ENCODE measurements at places on chromosomes 16 and 17.

GRCh38 chr16:30525844-30526136 lies 576 bp downstream of the ZNF768 start:
- no peak for DNase-seq

GRCh38 chr16:49542391-49542891 lies 168.8 kb downstream of the C16orf78 start:
- no peak for DNase-seq

DNA sequence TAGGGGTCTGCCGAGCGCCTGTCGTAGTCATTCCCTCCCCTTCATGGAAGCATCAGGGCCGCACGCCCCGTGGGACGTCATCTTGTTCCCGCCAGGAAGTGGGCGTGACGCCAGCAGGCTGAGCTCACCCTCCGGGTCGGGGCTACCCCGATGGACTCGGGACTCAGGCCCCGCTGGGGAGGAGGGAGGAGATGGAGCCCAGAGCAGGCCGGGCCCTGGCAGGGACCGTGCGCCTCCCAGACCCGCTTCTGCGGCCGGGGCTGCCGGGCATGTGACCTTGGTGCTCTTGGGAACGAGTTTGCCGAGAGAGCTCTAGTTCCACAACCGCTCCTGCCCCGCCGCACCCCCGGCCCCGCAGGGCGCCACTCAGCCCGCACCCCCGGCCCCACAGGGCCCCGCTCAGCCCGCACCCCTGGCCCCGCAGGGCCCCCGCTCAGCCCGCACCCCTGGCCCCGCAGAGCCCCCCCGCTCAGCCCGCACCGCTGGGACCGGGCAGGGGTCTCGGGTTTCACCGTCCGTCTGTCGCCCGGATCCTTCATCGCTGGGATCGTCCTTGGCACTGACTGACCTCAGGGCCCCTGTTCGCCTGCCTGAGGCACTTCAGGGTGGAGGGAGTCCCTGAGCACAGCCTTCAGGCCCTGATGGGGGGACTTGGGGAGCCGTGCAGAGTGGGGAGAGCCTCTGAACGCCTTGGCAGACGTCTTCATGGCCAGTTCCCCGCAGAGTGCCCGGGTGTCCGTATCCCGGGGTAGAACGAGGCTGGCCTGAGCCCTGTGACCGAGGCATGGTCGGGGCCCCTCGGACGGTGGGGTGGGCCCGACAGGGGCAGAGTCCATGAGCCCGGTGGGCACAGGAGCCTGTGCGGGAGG lies 5.8 kb downstream of the CACNA1H start:
- no peak for DNase-seq

DNA sequence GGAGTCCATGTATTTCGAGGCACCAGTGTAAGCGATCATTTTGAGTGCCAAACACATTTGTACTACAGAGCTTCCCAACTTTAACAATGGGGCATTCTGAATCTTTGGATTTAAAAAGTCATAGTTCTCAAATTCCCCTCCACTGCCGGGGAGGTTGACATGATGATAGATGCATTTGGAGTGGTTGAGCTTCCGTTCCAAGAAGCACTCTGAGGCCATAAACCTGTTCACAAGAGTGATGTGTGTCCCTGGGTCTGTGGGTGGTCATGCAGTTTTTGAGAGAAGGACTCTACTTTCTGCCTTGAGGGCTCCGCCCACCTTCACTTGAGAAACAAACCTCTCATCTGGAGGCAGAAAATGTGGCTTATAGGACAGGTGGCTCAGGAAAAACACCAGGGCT lies 43.7 kb downstream of the IRX5 start:
- DNase-seq: no peak

DNA sequence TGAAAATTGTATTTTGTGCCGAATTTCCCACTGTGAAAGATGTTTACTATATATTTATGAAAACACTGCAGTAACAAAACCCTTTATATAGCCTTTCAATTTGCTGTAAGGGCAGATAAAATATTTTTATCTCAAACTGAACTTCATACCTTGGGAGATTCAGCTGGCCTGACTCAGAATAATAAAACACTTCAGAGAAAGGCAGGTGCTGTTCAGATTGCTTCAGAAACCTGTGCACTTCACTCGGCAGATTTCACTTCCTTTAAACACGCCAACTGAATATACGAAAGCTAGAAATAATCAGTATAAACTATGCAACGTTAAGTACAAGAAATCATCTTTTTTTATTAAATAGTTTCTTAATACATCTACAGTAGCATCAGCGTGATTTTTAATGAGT lies 839.1 kb upstream of the RBFOX1 start:
- no peak for DNase-seq

DNA sequence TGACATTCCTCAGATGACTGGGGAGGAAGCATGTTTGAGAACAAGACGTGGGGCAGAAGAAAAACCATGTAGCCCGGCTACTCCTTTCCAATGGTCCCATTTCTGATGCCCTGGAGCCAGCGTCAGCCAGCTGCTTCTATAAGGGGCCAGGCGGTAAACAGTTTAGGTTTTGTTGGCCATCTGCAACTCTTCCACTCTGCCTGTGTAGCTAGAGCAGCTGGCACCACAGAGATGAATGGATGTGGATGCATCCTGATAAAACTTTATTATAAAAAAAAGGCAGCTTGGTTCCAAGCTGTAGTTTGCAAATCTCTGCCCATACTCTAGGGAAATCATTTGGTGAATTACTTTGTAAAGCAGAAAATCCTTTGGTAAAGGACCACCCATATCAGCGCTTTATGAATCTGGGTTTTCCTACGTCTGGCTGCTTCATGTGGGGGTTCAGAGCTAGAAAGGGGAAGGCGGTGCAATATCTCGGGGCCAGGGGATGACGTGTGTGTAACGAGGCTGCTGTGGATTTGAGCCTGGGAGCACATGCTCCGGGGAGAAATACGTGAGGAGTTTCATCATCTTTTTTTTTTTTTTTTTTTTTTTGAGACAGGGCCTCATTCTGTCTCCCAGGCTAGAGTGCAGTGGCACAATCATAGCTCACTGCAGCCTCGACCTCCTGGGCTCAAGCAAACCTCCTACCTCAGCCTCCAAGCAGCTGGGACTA lies 3.4 kb upstream of the SRL start:
- DNase-seq: no peak
